Activated naive CD8-positive, alpha-beta T cell treated with anti-CD3 and anti-CD28 coated beads, Interleukin-2, amount 50 U/mL, for 24 hours (primary cell): ENCODE measurements at places on chromosomes 3 and 15.

DNA sequence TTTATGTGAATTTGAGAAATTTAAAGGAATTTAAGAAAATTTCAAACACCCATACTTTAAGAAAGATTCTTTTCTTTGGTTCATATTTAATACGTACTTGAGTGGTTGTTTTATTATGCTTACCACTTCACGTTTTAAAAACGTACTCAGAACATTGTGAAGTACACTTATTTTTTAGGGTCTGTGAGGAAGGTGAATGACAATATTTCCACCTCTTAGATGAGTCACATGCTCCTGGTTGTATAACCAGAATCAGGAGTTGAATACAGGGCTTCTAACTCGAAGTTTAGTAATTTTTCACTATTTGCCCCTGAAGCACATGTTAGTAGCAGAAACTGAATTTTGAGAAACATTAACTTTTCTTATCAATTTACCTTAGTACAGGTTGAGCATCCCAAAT, 7.5 kb downstream of the SKIL start:
- no peaks in the 10 kb centered on the region for H3K27me3 ChIP-seq
- DNase-seq = no peak
- peaks cover 43% of the 10 kb centered on the region for H3K4me1 ChIP-seq
- no peak overlapping the region for H3K27ac ChIP-seq
- H3K4me3 ChIP-seq = no peak overlapping the region

GRCh38 chr3:54008099-54008498, 114.3 kb upstream of the CACNA2D3 start:
- no peak overlapping the region for H3K27ac ChIP-seq
- no peak for DNase-seq
- no peaks in the 10 kb centered on the region for H3K4me1 ChIP-seq
- no peaks in the 10 kb centered on the region for H3K36me3 ChIP-seq

DNA sequence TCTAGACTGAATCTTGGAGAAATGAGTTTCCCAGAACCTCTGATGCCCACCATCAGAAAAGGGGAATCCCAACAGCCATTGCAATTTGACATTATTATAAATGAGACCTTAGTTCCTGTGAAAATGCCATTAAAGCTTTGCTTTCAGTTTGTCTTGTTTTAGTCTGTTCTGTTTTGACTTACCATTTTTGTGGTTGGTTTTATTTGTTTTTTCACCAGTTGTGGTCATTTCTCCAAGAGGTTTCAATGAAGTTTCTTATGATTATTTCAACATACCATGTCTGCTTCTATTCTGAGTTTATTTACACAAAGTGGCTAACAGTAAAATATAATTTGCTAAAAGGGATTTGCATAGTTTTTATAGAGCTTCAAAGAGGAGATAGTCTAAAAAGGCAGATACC, 175.0 kb upstream of the MCTP2 start:
- H3K27me3 ChIP-seq = peaks cover 7% of the 10 kb centered on the region
- no peak overlapping the region for H3K27ac ChIP-seq
- no peak overlapping the region for H3K4me3 ChIP-seq
- no peaks in the 10 kb centered on the region for H3K4me1 ChIP-seq
- no peaks in the 10 kb centered on the region for H3K36me3 ChIP-seq
- no peak for DNase-seq

GRCh38 chr3:42849017-42849416, 26.7 kb downstream of the CYP8B1 start:
- no peak overlapping the region for H3K4me3 ChIP-seq
- no peak for DNase-seq
- H3K4me1 ChIP-seq = peaks cover 23% of the 10 kb centered on the region
- H3K27me3 ChIP-seq = peaks cover 1% of the 10 kb centered on the region
- no peaks in the 10 kb centered on the region for H3K36me3 ChIP-seq

DNA sequence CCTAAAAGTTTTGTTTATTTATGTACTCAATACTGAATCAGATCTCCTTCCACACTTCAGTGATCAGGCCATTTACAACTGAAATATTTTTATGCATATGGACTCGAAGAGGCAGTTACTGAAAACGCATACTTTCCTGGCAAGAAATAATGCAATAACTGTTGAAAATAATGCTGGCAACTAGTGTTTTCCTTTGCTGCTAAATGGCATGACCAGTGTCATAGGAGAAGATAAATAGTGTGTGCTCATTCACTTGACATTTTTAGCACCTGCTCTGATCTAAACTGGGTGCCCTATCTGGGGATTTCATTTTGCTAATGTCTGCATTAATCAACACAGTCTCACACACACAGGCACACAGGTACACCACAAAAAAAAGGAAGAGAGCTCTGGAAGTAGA, 695.2 kb downstream of the TUSC7 start:
- no peak overlapping the region for H3K4me3 ChIP-seq
- H3K4me1 ChIP-seq = no peaks in the 10 kb centered on the region
- H3K27ac ChIP-seq = no peak overlapping the region
- no peaks in the 10 kb centered on the region for H3K36me3 ChIP-seq

- DNase-seq = no peak
- H3K27me3 ChIP-seq = peaks cover 15% of the 10 kb centered on the region
- no peak overlapping the region for H3K27ac ChIP-seq
- H3K4me1 ChIP-seq = no peaks in the 10 kb centered on the region
- H3K4me3 ChIP-seq = no peak overlapping the region
These were observed 95.8 kb upstream of the GOLGA8J start for GRCh38 chr15:29986946-29987345.

- peaks cover 18% of the 10 kb centered on the region for H3K27me3 ChIP-seq
- DNase-seq = no peak
- H3K27ac ChIP-seq = no peak overlapping the region
These were observed 19.0 kb upstream of the MEX3B start for GRCh38 chr15:82064824-82065223.

DNA sequence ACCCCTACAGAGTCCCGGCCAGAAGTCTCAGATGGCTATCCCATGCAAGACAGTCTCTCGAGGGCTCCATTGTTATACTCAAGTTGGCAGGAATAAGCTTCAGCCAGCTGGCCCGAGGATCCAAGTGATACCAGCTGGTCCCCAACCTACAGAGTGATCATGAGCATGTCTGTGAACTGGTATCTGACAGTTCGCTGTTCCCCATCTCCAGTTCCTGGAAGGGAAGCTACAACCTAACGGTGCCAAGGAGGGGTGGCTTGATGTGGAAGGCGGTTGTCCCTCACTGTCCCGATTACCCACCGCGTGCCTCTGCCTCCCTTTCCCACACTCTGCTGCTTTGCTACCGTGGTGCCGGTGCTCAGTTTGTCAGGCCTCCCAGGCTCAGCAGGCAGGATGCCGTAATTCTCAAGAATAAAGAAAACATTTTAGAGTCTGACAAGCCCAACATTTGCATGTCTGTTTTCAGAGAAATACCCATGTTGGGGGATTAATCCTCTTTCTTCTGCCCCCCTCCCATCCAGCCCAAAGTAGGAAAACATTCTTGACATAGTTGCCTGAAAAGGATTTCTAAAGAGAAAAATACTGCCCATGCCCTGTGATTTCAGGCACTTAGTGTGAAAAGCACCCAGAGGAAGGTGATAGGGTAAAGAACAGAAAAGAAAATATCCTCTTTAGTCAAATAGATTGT, 49.4 kb upstream of the HES1 start:
- DNase-seq = no peak
- H3K4me3 ChIP-seq = no peak overlapping the region
- peaks cover 14% of the 10 kb centered on the region for H3K4me1 ChIP-seq
- no peaks in the 10 kb centered on the region for H3K36me3 ChIP-seq
- H3K27ac ChIP-seq = no peak overlapping the region
- peaks cover 11% of the 10 kb centered on the region for H3K27me3 ChIP-seq

GRCh38 chr3:31876331-31876730, 104.7 kb downstream of the OSBPL10 start:
- no peak for DNase-seq
- no peak overlapping the region for H3K27ac ChIP-seq
- no peak overlapping the region for H3K4me3 ChIP-seq
- H3K36me3 ChIP-seq = no peaks in the 10 kb centered on the region
- H3K4me1 ChIP-seq = peaks cover 4% of the 10 kb centered on the region
- H3K27me3 ChIP-seq = no peaks in the 10 kb centered on the region

DNA sequence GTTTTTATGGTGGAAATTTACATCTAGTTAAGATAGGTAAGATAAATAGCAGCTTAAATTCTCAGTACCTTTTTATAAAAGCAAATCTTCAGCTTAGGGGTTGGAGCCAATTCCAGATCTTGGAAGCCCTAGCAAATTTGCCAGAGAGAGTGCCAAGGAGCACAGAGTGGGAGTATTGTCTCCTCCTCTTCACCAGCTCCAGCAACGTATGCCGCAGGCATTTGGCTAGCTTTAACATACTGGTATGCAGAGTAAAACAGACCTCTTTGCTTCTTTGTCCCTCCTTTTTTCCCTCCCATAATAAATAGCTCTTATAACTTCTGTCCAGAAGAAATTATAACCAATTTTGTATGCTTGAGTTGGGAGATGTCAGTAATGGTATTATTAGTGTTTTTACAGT, 140.4 kb downstream of the DIPK2A start:
- no peak for DNase-seq
- H3K27ac ChIP-seq = no peak overlapping the region
- peaks cover 3% of the 10 kb centered on the region for H3K4me1 ChIP-seq
- H3K4me3 ChIP-seq = no peak overlapping the region

GRCh38 chr3:50470658-50471057, 32.8 kb downstream of the CACNA2D2 start:
- H3K4me1 ChIP-seq = peaks cover 19% of the 10 kb centered on the region
- no peak overlapping the region for H3K4me3 ChIP-seq
- H3K36me3 ChIP-seq = no peaks in the 10 kb centered on the region
- DNase-seq = no peak

- no peaks in the 10 kb centered on the region for H3K36me3 ChIP-seq
- no peak for DNase-seq
- H3K4me1 ChIP-seq = no peaks in the 10 kb centered on the region
- no peak overlapping the region for H3K4me3 ChIP-seq
- no peaks in the 10 kb centered on the region for H3K27me3 ChIP-seq
- H3K27ac ChIP-seq = no peak overlapping the region
These were observed 69.4 kb downstream of the MME start for GRCh38 chr3:155149494-155149893.

DNA sequence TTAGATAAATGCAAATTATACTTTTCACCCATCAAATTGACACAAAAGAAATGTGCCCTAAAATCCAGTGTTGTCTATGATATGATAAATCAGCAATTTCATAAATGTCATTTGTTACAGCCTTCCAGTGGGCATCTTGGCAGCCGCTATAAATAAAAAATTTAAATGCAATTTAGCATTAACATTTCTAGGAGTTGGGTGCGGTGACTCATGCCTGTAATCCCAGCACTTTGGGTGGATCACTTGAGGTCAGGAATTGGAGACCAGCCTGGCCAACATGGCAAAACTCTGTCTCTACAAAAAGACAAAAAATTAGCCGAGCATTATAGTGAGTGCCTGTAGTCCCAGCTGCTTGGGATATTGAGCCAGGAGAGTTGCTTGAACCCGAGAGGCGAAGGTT, 65.9 kb upstream of the POMGNT2 start:
- no peaks in the 10 kb centered on the region for H3K4me1 ChIP-seq
- H3K27ac ChIP-seq = no peak overlapping the region
- no peaks in the 10 kb centered on the region for H3K27me3 ChIP-seq
- H3K36me3 ChIP-seq = peaks cover 16% of the 10 kb centered on the region

GRCh38 chr3:43959498-43960447, 269.0 kb downstream of the ABHD5 start:
- H3K36me3 ChIP-seq = no peaks in the 10 kb centered on the region
- DNase-seq = no peak
- H3K27me3 ChIP-seq = peaks cover 13% of the 10 kb centered on the region

GRCh38 chr3:143357700-143358099, 238.1 kb downstream of the CHST2 start:
- H3K36me3 ChIP-seq = peaks cover 3% of the 10 kb centered on the region
- no peak overlapping the region for H3K27ac ChIP-seq

- H3K36me3 ChIP-seq = peaks cover 56% of the 10 kb centered on the region
- H3K27ac ChIP-seq = peak overlapping the region; percentile 53
- no peak for DNase-seq
- H3K27me3 ChIP-seq = no peaks in the 10 kb centered on the region
- peak overlapping the region; percentile 31 for H3K4me3 ChIP-seq
- peaks cover 40% of the 10 kb centered on the region for H3K4me1 ChIP-seq
These were observed 28.6 kb downstream of the KLHL6 start for GRCh38 chr3:183526838-183527427.

- H3K27me3 ChIP-seq = no peaks in the 10 kb centered on the region
- H3K4me3 ChIP-seq = no peak overlapping the region
- H3K4me1 ChIP-seq = no peaks in the 10 kb centered on the region
- DNase-seq = no peak
- H3K27ac ChIP-seq = no peak overlapping the region
These were observed 460.8 kb downstream of the SOX2 start for GRCh38 chr3:182172534-182172933.

GRCh38 chr3:165830746-165831145, 6.5 kb downstream of the BCHE start:
- H3K4me3 ChIP-seq = no peak overlapping the region
- H3K27ac ChIP-seq = no peak overlapping the region
- no peaks in the 10 kb centered on the region for H3K27me3 ChIP-seq

GRCh38 chr15:24878153-24878552, 76.6 kb upstream of the SNRPN start:
- no peak overlapping the region for H3K27ac ChIP-seq
- H3K27me3 ChIP-seq = no peaks in the 10 kb centered on the region
- no peaks in the 10 kb centered on the region for H3K4me1 ChIP-seq
- peak overlapping the region; percentile 49 for H3K4me3 ChIP-seq

DNA sequence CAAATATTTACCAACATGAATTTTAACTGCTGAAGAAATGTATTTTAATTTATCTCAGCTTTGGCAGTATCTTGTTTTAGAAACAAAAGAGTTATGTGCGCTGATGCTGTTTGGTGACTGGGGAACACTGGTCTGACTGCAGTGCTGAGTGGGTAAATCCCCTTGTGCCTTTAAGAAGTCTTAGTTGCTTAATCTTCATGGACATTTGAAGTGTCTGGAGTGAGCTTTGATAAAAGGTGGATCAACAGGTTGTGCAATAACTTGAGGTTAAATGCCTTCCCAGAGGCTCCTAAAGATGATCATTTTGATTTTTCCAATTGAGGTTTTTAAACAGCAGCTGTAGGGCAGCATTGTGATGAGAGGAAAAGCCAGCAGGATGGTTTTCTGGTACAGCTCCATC, 68.7 kb downstream of the TP63 start:
- DNase-seq = no peak
- H3K36me3 ChIP-seq = no peaks in the 10 kb centered on the region
- H3K27ac ChIP-seq = no peak overlapping the region
- H3K4me1 ChIP-seq = no peaks in the 10 kb centered on the region
- peaks cover 4% of the 10 kb centered on the region for H3K27me3 ChIP-seq
- H3K4me3 ChIP-seq = no peak overlapping the region

GRCh38 chr3:10556312-10556711, 50.9 kb upstream of the ATP2B2 start:
- no peak for DNase-seq
- H3K36me3 ChIP-seq = no peaks in the 10 kb centered on the region
- H3K4me3 ChIP-seq = no peak overlapping the region

GRCh38 chr3:177466074-177466473, 268.8 kb upstream of the TBL1XR1 start:
- H3K4me3 ChIP-seq = no peak overlapping the region
- H3K36me3 ChIP-seq = no peaks in the 10 kb centered on the region
- no peaks in the 10 kb centered on the region for H3K27me3 ChIP-seq
- no peak for DNase-seq
- no peak overlapping the region for H3K27ac ChIP-seq

- no peak overlapping the region for H3K4me3 ChIP-seq
- H3K27me3 ChIP-seq = peaks cover 14% of the 10 kb centered on the region
- H3K27ac ChIP-seq = no peak overlapping the region
- no peaks in the 10 kb centered on the region for H3K36me3 ChIP-seq
- H3K4me1 ChIP-seq = peaks cover 63% of the 10 kb centered on the region
These were observed 66.7 kb upstream of the XCR1 start for GRCh38 chr3:46093966-46094365.
